ENCODE measurements at places on chromosomes 4 and X. TPM values are rescaled to one million over a fixed set of nuclear protein-coding genes. Genes with fewer than 3 reads are reported as not detected.

- no peak for DNase-seq
Measured at GRCh38 chrX:56764975-56765791, 36.1 kb downstream of the NBDY start.

SMR3B gene
- not detected for total RNA-seq

DNA sequence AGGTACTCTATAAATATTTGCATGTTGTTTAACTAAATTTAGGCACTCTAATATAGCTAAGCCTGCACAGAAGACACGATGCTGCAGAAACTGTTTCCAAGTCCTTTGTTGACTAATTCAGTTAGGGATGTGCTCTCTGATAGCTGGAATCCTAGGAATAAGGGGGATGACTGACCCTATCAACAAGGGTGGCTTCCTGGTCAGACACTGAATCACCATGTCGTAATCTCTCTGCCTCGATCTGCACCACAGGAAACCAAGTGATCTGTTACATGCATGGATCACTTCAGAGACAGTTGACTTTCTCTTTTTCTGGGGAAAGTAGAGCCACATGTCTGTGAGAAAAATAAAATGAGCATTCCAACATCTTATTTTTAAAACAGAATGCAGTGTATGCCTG, 169.1 kb downstream of the GUCY2F start:
- DNase-seq, result no peak

- DNase-seq, result no peak
Measured at GRCh38 chr4:61275241-61275640, 75.1 kb downstream of the ADGRL3 start.

FAM156B gene
- 11.8 TPM for total RNA-seq
